ENCODE measurements at places on chromosomes 11 and 22.

- no peak for DNase-seq
Observed at GRCh38 chr11:17544181-17544622, at the start of gene USH1C. Gene USH1C (minus strand): TSS chr11:17544416. CDS start chr11:17544307, 109 bp downstream.

DNA sequence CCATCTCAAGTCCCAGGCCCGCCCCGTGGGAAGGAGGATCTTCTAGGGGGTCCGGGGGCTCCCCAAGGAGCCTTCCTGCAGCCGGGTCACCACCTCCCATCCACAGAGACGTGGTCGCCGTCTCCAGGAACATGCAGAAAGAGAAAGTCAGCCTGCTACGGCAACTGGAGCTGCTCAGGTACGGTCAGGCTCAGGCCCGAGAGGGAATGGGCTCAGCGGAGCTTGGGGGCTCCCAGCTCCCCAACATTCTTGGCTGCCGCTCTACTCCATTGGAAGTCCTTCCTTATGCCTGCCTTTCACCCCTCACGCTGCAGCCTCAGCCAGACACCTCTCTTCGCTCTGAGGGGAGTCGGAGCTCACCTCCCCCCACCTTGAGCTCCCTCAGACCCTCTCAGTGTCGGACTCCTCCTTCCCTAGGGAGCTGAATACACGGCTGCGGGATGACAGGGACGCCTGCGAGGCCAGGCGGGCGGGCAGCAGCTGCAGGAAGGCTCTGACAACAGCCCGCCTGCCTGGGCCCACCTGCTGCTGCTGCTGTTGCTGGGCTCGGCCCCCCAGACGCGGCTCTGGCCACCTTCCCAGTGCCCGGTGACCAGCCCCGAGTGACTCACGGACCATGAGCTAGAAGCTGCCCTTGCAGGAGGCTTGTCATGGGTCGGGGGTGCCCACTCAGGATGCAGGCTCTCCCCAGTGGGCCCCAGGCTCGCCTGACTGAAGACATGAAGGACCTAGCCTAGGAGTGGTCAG is 1.5 kb upstream of the CD151 start:
- DNase-seq: no peak

DNA sequence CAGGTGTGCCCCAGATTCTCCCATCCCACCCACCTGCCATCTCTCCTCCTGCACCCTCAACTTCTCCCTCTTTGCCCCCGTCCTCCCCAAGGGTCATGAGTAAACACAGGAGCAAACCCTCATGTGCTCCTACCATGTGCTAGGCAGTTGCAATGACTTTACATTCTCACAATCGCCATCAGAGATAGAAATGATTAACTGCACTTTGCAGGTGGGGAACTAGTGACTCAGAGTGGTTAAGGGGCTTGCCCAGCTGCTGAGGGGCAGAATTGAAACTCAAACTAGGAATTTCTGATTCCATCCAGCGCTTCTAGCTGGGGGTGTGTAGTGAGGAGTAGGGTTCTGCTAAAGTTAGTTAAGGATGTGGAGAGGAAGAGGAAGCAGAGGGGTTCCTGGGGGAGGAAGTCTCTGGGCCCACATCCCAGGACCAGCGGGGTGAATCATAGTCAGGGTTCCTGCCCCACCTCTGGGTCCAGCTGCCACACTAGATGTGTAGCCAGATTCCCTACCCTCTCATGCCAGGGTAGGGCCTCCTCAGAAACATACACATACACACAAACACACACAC is 16.0 kb upstream of the PRG2 start:
- DNase-seq: no peak

- DNase-seq: no peak
Observed at GRCh38 chr11:2383852-2384804, 7.0 kb downstream of the CD81 start.

DNA sequence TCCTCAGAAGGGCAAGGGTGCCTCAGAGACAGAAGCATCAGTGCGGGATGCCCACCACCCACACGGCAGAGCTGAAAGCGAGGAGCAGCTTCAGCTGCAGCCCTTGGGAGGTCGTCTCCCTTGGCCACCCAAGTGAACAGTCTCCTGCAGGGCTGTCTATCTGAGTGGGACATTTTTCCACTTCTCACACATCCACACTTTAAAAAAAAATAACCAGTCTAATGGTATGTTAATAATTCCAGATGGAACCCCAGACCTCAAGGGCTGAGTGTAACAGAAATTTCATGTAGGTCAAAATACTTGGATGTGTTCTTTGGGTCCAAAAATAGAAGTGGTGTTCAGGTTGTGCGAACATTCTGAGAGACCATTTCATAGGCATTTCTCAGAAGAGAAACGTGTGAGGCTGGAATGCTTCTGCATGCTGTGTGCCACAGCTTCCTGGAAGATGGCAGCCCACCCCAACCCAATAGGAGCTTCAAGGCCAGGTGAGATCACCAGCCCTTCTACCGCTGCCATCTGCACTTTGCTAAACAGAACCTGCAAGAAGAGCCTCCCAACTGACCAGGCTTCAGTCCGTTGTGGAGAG is 623.2 kb downstream of the OPCML start:
- DNase-seq: no peak

GRCh38 chr22:29700206-29700899 is 19.4 kb upstream of the CABP7 start:
- no peak for DNase-seq

- DNase-seq: no peak
Observed at GRCh38 chr22:48585916-48586798, 1241.5 kb downstream of the BRD1 start.

GRCh38 chr22:27019827-27020226 is 362.4 kb downstream of the MIAT start:
- no peak for DNase-seq

- no peak for DNase-seq
Observed at GRCh38 chr11:128715691-128716561, 22.1 kb downstream of the FLI1 start.

DNA sequence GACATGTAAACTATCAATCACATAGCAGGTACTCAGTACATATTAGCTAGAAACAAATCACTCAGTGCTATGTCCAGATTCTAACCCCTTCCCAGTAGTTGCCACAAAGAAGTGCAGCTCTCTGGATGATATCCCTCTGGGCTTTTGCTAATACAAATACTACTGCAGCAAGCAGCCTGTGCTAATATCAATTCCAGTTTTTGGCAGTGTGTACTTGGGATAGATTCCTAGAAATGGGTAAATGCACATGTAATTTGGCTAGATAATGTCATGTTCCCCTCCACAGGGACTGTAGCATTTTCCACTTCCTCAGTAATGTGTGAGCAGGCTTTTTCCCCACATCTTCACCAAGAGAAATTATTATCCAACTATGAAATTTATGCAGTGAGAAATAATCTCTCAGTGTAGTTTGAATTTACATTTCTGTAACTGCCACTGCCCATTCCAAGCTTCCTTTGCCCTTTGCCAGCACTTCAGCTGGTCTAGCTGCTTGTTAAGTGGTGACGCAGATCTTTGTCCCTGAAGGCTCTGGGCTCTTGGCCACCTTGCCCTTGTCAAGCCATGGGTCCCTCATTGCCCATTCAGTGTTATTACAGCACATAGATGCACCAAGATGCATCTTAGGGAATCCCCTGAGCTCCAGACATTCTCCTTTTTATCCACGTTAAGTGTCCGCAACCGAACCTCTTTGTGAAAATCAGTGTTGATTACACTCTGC is 107.1 kb upstream of the CLPB start:
- DNase-seq: no peak

DNA sequence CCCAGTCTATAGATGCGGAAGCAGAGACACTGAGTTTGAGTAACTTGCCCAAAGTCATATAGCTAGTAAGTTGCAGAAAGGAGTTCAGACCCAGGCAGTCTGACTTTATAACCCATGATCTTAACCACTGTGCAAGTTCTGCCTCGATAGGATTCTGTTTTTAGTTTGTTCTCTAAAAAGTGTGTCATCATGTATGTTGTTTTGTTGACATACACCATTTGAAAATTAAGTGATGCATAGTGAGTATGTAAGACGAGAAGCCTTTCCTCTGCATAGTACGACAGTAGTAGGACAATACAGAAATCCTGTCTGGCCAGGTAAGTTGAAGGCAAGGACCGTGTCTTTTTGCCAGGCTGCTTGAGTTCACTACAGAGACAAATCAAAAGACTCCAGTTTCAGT is 3.3 kb downstream of the ZC3H12C start:
- DNase-seq: no peak

DNA sequence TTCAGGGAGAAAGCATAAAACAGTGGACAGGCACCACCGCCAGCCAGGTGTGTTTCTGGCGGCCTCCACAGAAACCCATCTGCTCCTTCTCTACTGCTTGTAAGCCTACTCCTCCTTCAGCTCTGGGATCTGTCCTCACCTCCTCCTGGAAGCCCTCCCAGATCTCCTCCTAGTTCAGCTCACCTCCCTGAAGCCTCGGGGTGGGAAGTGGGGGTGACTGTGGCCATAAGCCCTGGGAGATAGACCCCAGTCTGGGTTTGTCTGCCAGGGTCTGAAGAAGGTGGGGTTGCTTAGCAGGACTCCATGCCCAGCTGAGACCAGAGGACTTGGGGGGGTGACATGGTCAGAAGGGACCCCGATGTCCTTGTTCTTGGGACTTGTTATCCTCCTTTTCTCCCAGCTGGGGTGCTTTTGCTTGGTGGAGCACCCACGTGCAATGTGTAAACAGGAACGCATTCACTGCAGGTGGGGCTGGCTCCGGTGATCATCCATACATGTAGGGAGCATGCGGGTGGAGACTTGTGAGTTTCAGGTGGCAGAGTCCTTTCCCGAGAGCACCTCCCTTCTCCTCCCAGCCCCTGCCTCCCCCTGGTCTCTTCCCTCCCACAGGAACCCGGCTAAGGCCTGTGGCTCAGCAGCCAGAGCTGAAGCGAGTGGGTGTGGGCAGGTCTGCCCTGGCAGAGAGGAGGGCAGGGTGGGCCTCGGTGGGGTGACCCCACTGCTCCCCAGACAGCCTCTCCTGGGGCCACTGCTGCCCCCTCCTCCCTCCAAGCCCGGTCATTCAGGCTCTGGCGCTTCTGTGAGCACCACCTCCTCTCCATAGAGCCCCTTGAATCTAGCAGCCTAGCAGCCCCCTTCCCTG is 25.9 kb downstream of the MRGPRG start:
- DNase-seq: no peak

- no peak for DNase-seq
Observed at GRCh38 chr22:37805810-37806277, 1.9 kb upstream of the GCAT start.

- no peak for DNase-seq
Observed at GRCh38 chr11:6911948-6912347, 8.9 kb upstream of the OR2D3 start.

DNA sequence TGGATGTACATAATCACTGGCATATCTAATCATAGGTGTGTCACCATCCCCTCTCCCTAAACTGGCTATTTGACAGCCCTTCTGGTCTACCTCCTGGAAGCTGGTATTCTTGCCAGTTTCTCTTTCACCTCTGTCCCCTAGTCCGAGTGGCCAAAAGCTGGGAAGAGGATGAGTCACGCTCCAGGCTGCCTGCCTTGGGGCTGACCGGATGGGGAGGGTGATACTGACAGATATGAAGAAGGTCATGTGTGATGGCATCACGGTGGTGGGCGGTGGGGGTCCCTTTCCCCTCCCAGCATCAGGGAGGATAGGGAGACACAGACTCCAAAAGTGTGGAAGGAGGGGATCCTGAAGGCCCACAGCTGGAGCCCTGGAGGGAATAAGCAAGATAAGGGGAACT is 4.8 kb downstream of the OAF start:
- DNase-seq: no peak

DNA sequence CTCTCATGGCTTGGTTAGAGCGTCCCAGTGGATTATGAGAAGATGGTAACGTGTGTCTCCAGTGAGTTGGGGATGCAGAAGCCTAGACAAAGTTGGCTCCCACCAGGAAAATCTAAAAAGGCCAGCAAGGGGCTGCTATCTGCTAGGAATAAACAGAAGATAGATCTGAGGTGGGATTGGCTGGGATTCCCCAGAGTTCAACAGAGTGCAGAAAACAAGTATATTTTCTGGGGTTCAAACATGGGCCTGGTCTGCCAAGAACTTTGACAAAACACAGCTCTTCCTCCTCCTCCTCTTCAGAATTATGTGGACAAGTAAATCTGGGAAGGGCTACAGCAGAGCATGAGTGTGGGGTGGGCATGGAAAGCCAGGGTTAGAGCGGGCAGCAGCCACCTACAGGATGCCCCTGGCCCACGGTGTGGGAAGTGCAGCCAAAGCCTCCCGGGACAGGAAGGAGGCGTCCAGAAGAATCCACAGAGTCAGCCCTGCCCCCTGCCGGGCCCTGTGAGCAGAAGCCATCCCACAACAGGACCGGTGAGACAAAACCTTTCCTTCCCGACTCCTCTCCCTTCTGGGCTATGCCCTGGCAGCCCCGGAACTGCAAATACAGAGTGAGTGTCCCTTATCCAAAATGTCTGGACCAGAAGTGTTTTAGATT is 67.1 kb downstream of the CD82 start:
- DNase-seq: no peak

GRCh38 chr22:49326558-49326957 is 501.1 kb downstream of the BRD1 start:
- DNase-seq: no peak

- no peak for DNase-seq
Observed at GRCh38 chr22:20738394-20739089, 35.4 kb upstream of the SERPIND1 start.

DNA sequence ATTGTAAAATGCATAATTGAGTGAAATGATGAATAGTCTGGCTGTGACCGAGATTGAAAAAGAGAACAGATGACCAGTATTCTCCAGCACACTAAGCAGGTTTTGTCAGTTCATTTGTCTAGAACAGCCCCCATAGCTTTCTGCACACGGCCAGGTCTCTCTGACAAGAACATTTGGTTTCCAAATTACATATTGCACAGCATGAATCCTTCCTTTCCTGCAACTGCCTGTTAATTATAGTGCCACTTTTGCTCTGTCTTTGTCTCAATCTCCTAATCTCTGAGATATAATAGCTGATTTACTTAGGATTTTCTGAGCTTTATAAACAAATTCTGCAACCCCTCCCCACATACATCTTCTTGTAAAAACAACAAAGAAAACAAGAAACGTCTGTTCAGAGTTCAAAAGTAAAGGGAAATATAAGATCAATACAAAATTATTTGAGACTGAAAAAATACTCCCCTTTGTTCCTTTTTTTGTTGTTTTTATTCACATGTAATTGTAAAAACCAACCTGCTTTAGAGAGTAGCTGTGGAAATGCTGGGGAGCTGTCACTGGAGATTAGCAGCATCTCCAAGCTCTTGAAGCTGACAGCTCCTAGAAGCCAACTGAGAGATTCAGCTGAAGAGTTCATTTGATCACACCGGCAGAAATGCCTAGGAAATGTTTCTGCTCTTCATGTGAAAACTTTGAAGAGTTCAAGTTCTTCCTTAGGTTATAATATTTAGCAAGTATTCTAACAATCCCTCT is 998.1 kb downstream of the DLG2 start:
- no peak for DNase-seq

GRCh38 chr11:12808519-12808918 is 134.3 kb downstream of the TEAD1 start:
- DNase-seq: no peak

Measured in activated CD4-positive, alpha-beta T cell treated with anti-CD3 and anti-CD28 coated beads, Interleukin-2, amount 50 U/mL, for 4 hours (primary cell).